ENCODE measurements at places on chromosomes 6 and 20. TPM values are rescaled to one million over a fixed set of nuclear protein-coding genes. Genes with fewer than 3 reads are reported as not detected.

SPATS1 gene
- total RNA-seq, result not detected

DNA sequence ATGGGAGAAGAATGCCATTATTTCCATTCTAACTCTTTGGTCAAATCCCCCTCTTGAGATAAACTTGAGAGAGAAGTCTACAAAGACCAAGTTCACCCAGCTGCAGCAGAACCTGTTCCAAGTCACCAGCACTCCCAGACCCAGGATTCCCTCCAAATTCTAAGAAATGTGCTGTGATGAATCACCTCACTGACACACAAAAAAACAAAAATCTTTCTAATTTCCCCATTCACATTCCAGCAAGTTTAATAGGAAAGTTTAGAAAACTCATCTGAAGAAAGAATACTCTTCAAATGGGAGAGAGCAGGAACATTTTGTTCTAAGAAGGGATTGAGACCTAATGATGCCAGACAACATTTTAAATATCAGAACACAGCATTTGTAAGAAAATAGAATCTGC lies 213.6 kb upstream of the PLCB4 start:
- peak; percentile 45 for DNase-seq
- H3K4me1 ChIP-seq, result peaks cover 24% of the 10 kb centered on the region
- H3K4me3 ChIP-seq, result no peak overlapping the region
- peak overlapping the region; percentile 49 for H3K27ac ChIP-seq

DNA sequence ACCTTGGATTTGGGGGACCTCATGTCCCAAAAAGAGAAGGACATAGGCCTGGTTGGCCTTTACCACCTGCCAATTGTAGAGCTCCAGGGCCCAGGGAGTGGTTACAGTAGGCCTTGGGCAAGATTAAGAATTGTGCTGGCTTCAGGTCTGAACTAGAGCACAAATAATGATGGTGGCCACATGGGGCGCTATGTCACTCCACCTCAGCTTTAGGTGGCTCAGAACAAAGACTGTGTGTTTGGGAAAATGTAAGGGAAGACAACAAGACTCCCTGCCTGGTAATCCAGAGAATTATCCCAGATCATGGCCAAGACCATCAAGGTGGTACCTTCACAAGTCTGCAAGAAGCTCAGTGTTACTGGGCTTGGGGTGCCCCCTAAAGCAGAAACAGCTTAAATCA lies 224.9 kb upstream of the OPRM1 start:
- no peak overlapping the region for H3K27ac ChIP-seq
- no peak overlapping the region for H3K4me3 ChIP-seq
- no peaks in the 10 kb centered on the region for H3K4me1 ChIP-seq
- no peaks in the 10 kb centered on the region for H3K36me3 ChIP-seq

GRCh38 chr6:56732517-56732916 lies 89.8 kb upstream of the DST start:
- no peak overlapping the region for H3K4me3 ChIP-seq
- no peaks in the 10 kb centered on the region for H3K36me3 ChIP-seq
- DNase-seq, result no peak
- peaks cover 18% of the 10 kb centered on the region for H3K4me1 ChIP-seq
- H3K27ac ChIP-seq, result no peak overlapping the region

- no peaks in the 10 kb centered on the region for H3K27me3 ChIP-seq
- no peaks in the 10 kb centered on the region for H3K4me1 ChIP-seq
Measured at GRCh38 chr20:20752712-20753111, 40.3 kb upstream of the RALGAPA2 start.

GRCh38 chr20:45695496-45695895 lies 6.3 kb upstream of the WFDC13 start:
- peaks cover 5% of the 10 kb centered on the region for H3K27me3 ChIP-seq
- no peaks in the 10 kb centered on the region for H3K4me1 ChIP-seq
- no peak overlapping the region for H3K4me3 ChIP-seq
- no peaks in the 10 kb centered on the region for H3K36me3 ChIP-seq

DNA sequence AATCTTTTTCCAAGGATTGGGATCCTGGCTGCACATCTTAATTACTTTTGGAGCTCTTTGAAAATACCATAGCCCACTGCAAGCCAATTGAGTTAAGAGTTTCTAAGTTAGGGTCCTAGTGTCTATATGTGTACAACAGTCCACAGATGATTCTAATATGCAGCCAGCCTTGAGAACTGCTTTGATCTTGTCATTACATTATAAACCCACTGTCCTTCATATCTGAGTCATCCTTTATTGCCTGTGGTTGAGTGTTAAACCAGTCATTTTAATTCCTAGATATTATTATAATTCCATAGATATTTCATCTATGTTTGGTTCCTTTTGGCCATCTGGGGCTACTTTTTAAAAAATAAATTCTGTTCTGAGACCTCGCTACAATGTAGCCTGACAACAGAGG lies 24.1 kb downstream of the MCM8 start:
- H3K4me1 ChIP-seq, result no peaks in the 10 kb centered on the region
- H3K4me3 ChIP-seq, result no peak overlapping the region
- H3K27ac ChIP-seq, result no peak overlapping the region
